ENCODE measurements at places on chromosomes 6 and 20.

GRCh38 chr20:48060841-48061720 is 275.8 kb upstream of the SULF2 start:
- no peak for DNase-seq

DNA sequence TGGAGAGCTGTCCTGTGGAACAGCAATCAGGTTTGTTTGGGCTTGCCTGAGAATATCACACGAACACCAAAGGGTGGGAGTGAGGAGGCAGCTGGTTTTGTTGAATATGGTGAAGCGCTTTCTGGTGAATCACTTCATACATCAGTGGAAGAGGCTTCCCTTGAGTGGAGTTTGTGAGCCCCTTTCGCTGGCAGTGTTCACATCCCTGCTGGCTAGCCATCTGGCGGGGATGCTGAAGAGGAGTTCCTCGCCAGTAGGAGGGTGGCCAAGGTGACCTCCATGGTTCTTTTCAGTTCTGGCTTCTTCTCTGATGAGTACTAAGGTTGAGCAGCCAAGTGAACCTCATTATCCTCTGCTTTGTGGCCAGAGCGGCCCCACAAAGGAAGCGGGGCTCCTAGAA is 37.7 kb upstream of the RNF8 start:
- no peak for DNase-seq

DNA sequence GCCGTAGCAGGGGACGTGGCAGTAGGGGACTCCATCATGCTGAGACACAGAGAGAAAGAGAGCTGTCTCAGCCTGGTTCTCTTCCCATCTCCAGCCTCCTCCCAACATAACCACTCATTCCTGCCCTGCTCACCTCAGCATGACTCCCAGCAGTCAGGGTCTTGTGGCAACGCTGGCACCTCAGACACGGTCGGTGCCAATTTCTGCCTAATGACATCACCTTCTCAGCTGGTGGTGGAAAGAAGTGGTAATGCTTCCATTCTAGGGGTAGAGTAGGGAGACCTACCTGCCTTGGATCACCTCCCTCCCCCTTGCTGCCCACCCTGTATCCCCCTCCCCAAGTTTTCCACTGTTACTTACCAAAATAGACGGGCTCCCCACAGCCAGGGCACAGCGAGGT is 2.5 kb downstream of the CRIP3 start:
- DNase-seq = no peak

- no peak for DNase-seq
Measured at GRCh38 chr6:110345025-110345424, 13.1 kb downstream of the METTL24 start.

DNA sequence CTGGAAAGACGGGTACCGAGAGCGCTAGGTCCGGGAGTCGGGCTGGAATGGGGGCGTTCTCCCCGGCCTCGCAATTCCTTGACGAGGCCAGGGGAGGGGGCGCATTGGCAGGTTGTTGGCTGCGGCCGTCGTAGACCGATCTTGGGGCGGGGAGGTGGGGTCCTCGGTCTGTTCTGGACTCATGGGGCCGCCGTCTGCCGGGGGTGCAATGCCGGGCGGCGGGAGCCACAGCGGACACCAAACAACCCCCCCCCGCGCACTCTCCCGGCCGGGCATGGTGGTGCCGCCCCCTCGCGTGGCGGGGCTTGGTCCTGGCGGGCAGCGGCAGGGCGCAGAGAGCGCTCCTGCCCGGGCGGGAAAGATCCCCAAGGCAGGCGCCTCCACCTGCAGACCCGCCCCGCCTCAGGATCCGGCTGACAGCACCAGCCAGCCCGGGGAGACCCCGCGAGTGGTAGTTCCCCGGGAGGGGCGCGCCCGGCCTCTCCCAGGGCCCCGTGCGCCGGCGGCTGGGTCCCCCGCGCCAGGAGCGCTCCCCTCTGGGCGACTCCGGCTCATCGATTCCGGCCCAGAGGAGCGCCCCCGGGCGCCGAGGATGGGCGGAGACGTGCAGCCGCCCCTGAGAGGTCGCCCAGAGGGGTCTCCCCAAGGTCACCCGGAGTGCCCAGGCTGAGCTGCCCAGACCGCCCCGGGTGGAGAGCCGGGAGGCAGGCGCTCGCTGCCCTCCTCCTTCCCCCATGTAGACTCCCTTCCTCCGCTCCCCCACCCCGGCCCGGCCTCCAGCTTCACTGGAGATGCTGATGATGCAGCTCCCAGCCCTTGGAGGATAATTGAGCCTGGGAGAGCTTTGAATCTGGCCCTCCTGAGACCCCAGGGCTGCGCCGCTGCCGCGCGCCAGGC is 709 bp downstream of the PPP1R16B start:
- DNase-seq = peak; percentile 47

DNA sequence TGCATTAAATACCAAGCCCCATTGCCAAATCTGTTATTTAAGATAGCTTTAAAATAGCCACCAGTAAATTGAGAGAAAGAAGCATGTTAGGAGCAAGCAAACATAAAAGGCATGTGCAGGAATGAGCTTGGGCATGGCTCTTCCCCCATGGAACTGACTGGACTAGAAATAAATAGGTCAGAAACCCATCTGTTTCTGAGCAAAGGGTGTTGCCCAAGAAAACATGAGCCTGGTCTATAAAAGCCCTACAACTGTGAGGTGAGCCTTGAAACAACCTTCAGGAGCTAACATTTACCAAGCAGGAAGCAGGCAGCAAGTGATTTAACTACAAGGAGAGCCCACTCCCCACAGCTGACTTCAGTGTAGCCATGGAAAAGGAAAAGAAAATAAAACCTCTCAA is 126.3 kb downstream of the C6orf118 start:
- no peak for DNase-seq

DNA sequence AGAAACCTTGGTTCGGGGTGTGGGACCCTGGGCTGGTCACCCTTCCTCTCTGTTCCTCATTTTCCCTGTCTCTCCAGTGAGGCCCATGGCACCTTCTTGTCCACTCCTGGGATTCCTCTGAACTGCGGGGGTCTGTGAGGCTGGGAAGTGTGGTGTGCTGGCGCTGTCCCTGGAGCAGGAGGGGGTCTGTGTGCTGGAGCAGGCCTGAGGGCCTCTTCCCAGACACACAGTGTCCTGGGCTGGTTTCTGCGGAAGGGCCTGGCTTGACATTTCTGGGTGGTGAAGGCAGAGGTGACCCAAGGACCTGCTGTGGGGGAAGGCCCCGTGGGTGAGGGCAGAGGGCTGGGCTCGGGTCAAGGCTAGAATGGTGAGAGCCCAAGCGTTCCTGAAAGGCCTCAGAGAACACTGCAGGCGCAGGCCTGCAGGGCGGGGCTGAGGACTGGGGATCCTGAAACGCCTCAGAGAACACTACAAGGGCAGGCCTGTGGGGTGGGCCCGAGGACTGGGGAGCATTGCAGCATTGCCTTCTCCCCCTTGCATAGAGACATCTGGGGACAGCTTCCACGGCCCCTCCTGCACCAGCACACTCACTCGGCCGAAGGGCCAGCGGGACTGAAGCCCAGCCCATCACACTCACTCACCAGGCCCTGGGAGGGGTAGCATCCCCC is 10.6 kb upstream of the BAK1 start:
- no peak for DNase-seq

- no peak for DNase-seq
Measured at GRCh38 chr6:1382331-1382882, 7.0 kb upstream of the FOXF2 start.

- no peak for DNase-seq
Measured at GRCh38 chr20:14336686-14337085, 726 bp downstream of the FLRT3 start.

GRCh38 chr6:4313044-4313686 is 177.8 kb upstream of the ECI2 start:
- no peak for DNase-seq

DNA sequence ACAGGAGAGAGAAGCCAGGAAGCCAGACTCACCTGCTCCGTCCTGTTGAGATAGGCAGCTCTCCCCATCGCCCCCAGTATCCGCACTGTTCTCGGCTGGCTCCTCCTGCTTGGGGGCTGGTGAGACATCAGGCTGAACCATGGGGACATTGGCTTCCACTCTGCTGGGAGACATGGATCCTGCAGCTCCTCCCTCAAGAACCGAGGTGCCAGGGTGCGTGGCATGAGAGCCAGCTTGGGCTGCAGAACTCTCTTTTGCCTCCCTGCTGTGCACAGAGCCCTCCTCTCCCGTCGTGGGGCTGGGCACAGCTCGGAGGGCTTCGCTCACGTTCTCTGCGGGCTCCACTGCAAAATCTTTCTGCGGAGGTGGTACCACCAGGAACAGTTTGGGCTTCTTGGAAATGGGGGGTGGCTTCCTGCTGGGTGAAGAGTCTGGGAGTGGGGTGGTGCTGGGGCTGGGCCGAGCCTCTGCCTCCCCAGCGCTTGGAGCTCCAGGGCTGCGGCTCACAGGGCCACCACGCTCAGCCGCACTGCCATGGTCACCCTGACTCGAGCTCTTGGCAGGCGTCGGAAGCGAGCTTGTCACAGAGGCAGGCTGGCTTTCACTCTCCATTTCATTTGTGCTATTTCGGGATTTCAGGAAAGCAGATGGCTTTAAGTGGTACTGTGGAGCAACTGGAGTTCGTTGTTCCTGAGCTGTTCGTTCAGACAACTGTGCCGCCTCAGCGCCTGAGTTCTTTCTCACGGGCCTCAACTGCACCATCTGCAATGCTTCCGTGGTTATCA is 26.5 kb downstream of the HEBP2 start:
- DNase-seq = peak; percentile 61

DNA sequence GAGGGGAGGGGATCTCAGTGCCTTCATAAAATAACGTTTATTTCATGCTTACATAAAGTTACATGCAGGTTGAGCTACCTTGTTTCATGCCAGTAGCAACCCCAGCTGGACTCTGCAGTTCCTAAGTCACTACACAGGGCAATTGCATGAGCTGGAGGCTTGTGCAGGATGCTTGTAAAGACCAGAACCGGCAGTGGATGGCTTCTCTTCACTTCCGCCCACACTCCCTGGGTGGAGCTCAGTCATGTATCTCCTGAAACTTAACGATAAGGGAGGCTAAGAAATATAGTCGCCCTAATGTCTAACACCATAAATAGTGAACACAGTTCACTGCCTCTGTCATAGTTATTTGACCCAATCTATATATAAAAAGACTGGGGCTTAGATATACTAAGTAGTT is 99.4 kb upstream of the RAB32 start:
- DNase-seq = no peak

- no peak for DNase-seq
Measured at GRCh38 chr20:51596668-51597388, 54.3 kb upstream of the NFATC2 start.

DNA sequence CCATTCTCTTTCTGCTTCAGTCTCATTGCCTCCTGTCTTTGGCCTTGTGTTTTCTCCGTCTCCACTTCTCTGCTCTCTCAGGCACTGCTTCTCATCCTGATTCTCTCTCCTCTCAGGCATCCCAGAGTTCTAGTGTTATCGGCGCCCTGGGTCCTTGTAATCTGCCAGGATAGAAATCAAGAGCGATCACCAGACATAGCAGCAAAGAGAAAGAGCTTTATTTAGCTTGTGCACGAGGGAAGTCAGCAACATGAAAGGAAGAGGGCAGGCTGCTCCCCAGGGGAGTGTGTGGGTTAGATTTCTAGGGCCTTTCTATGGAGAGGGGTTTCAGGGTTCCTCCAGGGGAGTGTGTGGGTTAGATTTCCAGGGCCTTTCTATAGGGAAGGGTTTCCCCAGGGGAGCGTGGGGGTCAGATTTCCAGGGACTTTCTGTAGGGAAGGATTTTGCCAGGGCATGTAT is 32.5 kb downstream of the SUN5 start:
- no peak for DNase-seq

DNA sequence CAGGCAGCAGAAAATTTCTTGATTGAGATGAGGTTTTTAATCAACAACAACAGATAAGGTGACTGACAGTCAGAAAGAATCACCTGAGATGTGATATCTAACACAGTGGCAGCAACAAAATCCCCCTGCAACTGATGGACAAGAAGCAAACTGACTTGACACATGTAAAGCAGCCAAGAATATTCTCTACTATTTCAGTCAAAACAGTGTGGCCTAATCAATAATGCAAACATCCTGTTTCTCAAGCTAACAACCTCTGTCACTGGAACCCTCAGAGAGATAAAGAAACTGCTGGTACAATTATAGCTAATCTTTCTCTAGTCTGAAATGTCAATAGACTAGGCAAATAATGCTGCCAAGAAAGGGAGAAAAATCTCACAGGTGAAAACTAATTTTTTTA is 4.6 kb upstream of the CGA start:
- no peak for DNase-seq

DNA sequence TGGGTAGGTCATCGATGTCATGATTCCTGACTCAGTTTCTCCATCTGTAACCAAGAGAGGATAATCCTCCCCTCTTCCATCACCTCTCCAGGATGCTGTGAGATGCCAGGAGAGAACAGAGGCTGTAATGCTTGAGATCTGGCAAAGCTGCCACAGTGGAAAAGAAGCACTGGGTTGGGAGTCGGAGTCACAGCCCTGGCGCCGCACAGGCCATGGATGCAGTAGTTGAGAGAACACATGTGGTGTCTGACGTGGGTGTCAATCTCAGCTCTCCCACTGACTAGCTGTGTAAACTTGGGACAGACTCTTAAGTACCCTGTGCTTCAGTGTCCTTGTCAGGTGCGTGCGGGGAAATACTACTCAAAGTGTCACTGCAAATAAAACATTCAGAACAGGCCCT is 47.3 kb downstream of the LRFN2 start:
- no peak for DNase-seq

Measured in amygdala (tissue), 56 donors.